ENCODE measurements at places on chromosomes 12 and 14. TPM values are rescaled to one million over a fixed set of nuclear protein-coding genes. Genes with fewer than 3 reads are reported as not detected.

RERG gene
- not detected for total RNA-seq

MYO1A gene
- total RNA-seq = not detected

KRT82 gene
- not detected for total RNA-seq

SERPINA3 gene
- not detected for total RNA-seq

PFKM gene
- 86.0 TPM for total RNA-seq

DAO gene
- total RNA-seq = not detected

CMA1 gene
- not detected for total RNA-seq

ZFHX2 gene
- total RNA-seq = 0.43 TPM

PRR13 gene
- 119 TPM for total RNA-seq

ZDHHC22 gene
- not detected for total RNA-seq

HSPA2 gene
- total RNA-seq = 4.5 TPM

WNT1 gene
- not detected for total RNA-seq

CEP290 gene
- 20.9 TPM for total RNA-seq

SPX gene
- total RNA-seq = 310 TPM

OLR1 gene
- not detected for total RNA-seq

FAM186B gene
- total RNA-seq = 0.23 TPM

SPPL3 gene
- total RNA-seq = 12.5 TPM

HNF1A gene
- not detected for total RNA-seq

CRIP2 gene
- total RNA-seq = 13.6 TPM

EFS gene
- total RNA-seq = 0.05 TPM
